ENCODE measurements at places on chromosomes 6 and 20.

DNA sequence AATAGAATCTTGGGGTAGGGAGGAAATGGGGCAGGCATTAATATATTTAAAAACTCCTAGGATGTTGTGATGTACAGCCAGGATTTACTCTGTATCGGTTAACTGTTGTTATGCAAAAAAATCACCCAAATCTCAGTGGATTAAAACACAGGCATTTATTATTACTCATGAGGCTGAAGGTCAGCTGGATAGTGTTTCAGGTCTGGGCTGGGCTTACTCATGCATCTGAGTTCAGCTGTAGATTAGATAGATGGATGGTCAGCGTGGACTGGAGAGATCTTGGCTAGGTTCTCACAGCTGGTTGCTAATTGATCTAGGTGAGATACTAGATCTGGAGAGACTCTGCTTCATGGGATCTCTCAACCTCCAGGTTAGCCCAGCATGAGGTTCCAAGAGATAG, 131.4 kb downstream of the BTBD3 start:
- no peak for DNase-seq

DNA sequence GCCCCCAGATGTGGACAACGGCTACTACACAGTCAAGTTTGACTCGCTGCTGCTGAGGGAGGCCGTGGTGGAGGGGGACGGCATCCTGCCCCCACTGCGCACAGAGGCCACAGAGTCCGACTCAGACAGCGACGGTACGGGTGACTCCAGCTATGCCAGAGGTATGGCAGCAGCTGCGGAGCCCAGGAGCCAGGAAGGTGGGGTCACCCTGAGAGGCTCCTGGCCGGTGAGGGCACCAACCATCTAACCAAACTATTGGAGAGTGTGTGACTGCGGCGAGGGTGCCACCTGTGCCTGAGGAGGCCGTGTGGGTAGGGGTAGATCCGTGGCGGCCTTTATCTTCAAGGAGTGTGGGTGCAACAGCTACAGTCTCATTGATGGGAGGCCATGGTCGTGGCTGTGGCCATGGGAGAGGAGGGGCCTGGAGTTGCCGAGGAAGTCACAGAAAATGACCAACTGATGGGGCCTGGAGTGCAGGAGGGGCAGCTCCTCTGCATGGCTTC, 2.8 kb upstream of the LIME1 start:
- no peak for DNase-seq

DNA sequence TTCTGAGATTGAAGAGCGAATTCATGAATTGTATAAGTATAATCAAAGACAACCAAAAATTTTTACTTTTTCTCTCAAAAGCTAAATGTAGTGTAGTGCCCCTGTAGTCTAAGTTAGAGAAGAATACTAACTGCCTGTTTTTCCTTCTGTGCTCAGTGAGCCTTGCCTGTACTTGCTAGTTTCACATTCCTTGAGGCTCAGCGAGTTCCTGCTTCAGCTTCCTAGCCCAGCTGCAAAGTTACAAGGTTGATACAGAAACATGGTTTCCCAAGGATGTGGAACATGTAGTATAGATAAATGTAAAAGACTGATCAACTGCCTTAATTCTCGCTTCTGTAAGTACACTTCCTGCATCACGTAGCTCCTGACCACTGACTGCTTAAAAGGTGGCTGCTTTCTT, 33.1 kb upstream of the SEC63 start:
- DNase-seq: no peak

DNA sequence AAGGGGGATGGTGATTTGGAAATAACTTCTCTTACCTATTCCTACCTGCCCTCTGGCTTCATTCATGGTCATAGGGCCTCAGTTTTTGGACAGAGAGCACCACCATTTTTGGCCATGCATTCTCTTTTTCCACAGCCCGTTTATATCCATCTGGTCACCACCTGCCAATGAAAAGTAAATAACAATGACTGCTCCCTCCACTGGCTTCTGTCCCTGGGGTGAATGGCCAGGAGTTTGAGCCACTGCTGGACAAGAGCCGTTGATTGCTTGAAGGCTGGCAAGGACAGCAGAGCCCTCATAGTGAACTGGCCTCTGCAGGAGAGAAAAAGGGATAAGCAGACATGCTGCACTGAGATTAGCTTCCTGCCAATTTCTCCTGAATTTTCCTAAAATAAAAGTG, 261.8 kb downstream of the ADGB start:
- DNase-seq: no peak

DNA sequence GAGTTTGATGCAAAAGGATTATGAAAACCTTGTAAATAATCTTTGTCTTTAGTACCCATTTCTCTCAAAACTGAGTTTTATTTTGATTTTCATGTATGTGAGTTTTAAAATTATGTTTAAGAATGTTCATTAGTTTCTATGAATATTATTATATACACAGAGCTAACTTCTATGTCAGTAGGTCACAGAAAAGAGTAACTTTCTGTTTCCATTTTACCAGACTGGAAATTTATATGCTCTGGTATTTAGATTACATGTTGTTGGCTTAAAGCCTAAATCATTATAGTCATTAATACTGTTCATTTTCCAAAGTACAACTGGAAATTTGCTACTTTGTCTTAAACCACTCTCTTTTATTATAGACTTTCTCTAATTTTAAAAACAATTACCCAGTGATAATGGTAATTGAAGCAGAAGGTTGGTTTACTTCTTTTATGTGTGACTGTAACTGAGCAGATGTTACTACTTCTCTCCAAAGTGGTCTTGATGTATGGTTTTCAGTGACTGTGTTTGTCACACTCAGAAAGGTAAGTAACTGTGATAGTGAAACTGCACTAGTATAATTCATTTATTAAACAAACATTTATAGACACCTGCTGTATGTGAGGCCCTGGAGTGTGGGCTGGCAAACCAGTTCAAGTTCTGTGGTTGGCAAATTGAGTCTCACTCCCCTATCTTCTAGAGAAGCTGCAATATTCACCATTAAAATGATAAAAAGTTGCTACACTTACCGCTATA, 13.2 kb downstream of the CRYBG1 start:
- DNase-seq: no peak

DNA sequence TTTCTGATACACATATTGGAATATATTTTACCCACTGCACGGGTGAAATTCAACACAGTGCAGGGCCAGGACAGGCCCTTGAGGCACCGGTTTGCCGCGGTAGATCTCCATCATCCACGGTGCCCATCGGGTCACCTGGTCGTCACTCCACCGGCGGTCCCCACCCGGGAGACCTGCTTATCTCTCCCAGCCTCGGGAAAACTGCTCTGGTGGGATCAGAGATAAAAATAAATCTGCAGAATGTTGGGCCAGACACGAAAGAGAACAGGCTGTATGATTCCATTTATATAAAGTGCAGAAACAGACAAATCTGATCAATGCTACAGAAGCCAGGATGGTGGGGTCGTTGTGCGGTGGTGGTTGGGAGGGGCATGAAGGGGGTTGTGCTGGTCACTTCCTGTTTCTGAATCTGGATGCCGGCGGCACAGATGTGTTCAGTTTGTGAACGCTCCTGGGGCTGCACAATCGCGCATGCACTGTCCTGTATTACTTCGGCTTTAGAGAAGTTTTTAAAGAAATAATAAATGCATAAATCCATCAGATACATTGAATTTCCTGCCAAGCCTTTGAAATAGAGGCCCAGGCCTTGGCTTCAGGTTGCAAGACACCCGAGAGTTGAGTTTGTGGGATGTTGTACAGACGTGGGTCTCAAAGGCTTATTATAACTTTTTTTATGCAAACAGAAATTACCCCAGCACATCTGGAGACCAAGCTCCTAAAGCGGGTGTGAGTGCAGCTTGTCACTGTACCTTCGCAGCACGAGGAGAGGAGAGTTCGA, 54.3 kb downstream of the ANKRD60 start:
- no peak for DNase-seq

GRCh38 chr6:20845592-20845991, 311.3 kb downstream of the CDKAL1 start:
- no peak for DNase-seq

DNA sequence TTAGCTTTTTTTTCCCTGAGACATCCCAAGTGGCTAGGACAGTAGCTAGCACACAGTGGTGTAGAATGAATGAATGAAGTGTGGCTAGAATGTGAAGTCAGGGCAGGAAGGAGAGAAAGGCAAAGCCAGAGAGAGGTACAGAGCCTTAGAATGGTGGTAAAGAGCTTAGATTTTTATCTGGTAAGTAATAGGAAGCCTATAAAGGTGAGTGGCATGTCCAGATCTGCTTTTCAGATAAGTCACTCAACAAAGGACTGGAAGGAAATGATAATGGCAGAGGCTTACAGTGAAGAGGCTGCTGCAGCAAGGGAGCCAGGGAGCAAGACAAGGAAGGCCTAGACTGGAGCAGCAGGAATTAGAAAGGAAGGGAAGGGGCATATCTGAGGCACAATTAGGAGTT, 96.0 kb upstream of the PRDM1 start:
- no peak for DNase-seq

- DNase-seq: no peak
These were observed 200.3 kb upstream of the SIM1 start for GRCh38 chr6:100665041-100665380.

- DNase-seq: no peak
These were observed 63.4 kb upstream of the MPC1 start for GRCh38 chr6:166446146-166446545.

- no peak for DNase-seq
These were observed 177.3 kb downstream of the CDKAL1 start for GRCh38 chr6:20711518-20711917.

- no peak for DNase-seq
These were observed 70.0 kb downstream of the CD109 start for GRCh38 chr6:73766040-73766439.

- no peak for DNase-seq
These were observed 73.7 kb downstream of the CDH4 start for GRCh38 chr20:61325718-61326117.
